CD14-positive monocyte (primary cell): ENCODE measurements at places on chromosomes 11 and 22.

DNA sequence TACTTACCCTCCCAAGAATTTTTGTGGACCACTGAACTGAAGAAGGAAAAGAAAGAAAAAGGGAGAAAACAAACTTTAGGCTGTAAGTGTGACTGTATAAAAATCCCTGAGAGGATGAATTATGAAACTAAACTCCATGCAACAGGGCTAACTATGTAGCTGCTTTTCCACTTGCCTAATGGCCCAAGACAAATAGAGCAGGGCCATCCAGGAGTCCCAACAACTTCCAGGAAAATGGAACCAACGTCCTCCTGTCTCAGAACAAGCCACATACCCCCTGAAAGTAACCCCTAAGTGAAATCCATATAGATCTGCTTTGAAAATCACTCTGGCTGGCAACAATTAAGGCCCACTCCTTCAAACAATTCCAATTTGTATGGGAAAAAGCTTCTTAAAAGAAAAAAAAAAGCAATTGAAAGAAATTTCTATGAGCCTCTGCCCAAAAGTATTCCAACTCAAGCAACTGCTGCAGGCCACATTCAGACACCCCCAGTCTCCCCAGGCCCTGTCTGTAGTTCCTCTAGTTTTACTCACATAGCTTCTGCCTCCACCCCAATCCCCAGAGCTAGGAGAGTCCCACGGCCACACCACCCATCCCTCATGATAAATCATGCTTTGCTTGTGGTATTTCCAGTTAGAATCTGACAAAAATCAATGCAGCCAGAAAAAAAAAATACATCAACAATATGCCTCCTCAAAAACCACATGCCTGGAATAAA lies 12.7 kb downstream of the RBFOX2 start:
- no peak for DNase-seq

DNA sequence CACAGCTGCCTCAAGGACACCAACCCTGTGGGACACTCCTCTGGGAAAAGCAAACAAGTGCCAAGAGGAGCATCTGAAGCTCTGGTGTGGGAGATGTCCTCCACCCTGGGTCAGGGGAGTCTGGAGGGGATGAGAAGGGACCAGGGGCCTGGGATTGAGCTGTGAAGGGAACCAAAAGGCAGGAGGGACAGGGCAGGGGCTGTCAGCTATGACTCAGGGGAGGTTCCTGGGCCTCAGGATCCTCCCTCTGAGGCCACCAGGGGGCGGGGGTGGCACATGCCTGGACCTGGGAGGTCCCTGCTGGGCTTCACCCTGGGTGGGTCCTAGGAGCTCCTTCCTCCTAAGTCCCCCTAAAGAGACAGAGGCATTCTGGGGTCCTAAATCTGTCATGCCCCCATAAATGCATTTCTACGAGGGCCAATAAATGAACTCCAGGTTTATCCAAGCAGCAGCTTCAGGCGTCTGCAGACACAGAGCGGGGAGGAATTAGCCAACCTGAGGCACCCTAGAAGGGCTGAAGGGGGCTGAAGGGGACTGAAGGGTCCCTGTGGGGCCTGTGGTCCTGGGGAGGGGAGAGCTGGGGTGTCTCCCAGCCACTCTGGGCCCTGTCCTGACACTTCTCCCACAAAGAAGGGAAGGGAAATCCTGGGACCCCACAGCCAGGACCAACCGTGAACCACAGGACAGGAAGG lies 31.9 kb upstream of the IGLL5 start:
- DNase-seq = peak; percentile 23

- DNase-seq = no peak
These were observed 75.7 kb downstream of the KIAA1671 start for GRCh38 chr22:25027959-25028840.

DNA sequence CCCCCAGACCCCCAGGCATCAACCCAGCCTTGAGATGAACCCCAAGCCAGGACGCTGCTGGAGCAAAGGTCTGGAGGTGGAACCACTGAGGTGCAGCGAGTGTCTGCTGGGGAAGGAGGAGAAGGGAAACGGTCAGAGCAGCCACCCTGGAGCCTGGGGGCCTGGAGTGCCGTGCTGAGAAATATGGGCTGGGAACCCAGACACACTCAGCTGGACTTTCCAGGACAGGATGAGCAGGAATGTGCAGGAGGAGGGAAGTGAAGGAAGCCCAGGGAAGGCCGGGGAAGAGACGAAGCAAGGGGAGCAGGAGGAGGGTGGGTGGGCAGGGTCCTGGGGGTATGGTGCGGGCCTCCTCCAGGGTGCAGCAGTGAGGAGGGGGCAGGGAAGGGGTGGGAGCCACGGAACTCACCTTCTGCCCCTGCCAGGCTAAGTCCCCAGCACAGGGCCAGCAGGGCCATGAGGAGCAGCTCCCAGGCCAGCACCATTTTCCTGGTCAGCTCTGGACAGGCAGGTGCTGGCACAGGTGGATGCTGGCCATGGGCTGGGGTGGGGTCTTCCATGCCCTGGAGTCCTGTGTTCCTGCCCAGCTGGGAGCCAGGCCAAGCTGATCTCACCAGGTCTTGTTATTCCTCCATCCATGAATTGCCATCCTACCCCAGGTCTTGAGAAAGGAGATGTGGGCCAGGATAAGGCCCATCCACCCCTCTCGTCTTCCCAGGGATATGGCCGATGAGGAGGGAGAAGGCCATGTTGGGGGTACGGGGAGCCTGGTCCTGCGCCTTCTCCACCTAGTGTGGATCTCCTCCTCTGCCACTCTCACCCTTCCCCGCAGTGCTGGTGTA lies 40.0 kb downstream of the CSF2RB start:
- DNase-seq = no peak

DNA sequence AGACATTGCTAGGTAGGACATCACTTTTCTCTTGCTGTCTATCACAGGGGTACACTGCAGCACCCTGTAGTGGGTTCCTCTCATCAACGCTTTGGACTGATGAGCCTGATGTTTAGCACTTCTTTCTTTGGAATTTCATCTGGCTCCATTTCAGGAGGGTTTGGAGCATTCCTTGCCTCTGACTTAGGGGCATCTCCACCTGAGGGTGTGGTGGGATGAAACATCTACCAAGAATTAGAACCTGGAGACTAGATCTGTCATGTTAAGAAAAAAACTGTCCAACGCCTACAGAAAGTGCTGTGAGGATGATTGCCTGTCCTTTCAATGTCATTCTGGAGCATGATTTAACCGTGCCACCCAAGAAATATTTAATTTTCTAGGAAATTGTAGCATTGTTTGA lies 648.4 kb downstream of the ETS1 start:
- no peak for DNase-seq

DNA sequence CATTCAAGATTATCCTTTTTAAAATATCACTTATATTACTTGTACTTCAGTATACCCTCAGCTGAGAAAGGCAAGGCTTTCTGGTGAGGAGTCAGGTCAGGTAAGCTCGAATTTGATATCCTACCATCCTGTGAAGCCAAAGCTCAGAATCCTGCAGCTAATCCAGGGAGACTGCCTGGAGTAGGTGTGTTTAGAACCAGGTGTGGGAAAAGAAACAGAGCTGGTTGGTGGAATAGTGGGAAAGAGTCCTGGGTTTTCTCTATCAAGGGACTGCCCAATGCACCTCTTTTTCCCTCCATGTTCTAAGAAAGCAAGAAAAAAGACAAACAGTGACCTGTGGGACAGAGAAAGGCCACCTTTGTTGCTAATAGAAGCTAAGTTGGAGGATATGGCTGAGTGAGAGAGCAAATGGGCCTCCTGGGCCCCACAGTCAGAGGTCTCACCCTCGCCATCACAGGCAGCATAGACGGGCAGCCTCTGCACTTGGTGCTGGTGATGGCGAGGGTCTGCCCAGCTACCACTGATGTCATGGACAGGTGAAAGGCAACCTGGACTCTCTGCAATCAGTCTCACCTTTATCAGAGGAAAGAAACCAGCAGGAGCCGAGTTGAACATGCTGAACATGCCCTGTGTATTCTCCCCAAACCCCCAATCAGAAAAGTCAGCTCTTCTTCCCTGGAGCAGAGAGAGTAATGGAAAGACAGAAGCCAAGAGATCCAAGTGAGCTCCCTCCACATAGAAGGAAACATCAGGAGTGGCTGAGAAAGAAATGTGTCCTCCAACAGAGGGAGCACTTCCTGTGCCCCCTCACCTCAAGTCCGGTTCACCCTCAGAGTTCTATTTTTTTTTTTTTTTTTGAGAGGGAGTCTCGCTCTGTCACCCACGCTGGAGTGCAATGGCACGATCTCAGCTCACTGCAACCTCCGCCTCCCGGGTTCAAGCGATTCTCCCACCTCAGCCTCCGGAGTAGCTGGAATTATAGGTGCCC lies 491.3 kb downstream of the BUD13 start:
- DNase-seq = no peak

- DNase-seq = no peak
These were observed 710.3 kb downstream of the KCNA4 start for GRCh38 chr11:29306527-29306926.

- no peak for DNase-seq
These were observed 37.1 kb downstream of the TST start for GRCh38 chr22:36982136-36982535.

GRCh38 chr11:72460091-72460647 lies 25.8 kb upstream of the CLPB start:
- DNase-seq = no peak

DNA sequence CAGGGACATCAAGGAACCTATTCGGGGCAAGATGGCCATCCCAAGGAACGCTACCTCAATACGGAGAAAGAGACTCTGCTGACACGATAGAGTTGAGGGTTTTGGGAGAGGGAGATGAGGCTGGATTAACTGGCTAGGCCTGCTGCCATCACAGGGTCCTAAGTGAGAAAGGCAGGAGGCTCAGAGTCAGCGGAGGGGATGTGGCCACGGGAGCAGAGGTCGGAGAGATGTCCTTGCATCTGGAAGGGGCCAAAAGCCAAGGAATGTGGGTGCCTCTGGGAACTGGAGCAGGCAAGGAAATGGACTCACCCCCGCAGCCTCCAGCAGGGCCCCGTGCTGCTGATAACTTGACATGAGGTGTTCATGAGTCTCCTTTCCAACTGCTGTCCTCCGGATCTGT lies 31.0 kb upstream of the RFPL3 start:
- DNase-seq = no peak

DNA sequence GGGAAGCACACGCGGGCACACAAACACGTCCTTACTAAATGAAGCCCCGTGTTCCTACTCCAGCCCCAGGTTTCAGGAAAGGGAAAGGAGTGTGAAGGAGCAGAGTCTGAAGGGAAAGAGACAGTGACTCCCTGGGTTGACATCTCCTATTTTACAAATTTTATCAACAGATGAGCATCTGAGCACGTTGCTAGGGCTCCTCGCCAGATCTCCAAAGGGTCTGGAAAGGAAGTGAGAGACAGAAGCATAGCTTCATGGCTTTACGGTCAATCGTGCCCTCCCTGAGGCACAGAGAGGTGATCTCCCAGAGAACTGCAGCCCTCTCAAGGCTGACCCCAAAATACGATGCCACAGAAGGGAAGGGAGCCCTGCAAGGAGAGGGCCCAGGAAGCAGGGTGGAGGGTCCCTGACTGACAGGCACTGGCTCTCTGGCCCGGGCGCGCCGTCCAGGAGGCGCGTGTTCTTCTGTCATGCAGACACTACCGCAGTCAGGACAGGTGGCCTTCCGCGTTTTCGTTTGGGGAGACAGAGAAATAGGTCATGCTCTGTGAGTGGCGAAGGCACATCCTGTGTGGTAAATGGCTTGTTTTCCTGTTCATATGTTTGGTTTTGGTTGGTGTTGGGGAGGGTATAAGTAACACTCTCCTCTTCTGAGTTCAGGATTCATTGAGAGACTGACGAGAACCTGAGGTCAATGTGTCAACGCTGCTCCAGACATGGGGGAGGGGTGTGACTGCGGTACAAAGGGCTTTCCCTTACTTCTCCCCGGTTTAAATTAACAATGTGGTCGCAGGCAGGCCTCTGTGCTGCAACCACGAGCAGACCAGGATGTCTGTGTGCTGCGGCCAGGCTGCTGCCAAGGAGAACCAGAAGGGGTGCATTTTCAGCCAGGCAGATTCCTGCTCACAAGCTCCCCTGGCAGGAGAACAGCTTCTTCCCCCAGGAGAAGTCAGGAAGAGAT lies 813.3 kb downstream of the OPCML start:
- no peak for DNase-seq

DNA sequence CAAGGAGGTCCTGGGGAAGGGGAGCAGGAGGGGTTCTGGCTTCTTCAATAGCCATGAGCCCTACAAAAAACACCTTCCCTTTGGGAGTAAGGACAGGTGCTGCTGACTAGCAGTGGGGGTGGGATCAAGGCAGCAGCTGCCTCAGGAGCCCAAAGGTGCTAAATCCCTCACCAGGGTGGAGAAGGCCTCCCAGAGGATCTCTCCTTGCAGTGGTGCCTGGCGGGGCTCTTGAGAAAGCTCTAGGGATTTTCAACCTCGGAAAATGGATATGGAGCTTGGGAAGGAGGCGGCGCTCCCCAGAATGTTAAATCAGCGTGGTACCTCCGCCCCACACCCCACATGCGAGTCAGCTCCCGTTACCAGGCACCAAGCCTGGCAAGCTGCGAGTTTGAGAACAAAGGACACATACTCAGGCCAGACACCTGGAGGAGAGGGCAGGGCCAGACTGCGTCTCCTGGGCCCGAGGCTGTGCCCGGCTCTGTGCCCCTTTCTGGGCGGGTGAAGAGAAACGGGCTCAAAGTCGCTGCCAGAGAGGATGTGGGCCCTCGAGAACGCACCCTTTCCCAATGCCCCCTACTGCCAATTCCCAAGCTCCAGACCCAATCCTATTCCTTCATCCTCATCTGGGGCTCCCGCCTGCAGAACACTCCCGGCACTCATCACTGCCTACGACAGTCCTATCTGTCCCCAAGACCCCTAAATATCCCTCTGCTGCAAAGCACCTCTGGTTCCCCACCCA lies 139.0 kb downstream of the BRD1 start:
- DNase-seq = no peak

DNA sequence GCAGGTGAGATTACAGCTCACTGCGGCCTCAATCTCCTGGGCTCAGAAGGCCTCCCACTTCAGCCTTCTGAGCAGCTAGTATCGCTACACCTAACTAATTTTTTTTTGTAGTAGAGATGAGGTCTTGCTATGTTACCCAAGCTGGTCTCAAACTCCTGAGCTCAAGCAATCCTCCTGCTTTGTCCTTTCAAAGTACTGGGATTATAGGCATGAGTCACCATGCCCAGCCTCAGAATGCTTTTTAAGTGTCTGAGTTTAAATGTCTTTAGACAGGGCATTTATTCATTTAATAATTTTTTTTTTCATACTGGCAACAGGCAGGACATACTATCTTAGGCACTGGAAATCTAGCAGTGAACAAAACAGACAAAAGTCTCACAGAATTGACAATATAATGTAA lies 27.7 kb downstream of the LRP4 start:
- DNase-seq = no peak

DNA sequence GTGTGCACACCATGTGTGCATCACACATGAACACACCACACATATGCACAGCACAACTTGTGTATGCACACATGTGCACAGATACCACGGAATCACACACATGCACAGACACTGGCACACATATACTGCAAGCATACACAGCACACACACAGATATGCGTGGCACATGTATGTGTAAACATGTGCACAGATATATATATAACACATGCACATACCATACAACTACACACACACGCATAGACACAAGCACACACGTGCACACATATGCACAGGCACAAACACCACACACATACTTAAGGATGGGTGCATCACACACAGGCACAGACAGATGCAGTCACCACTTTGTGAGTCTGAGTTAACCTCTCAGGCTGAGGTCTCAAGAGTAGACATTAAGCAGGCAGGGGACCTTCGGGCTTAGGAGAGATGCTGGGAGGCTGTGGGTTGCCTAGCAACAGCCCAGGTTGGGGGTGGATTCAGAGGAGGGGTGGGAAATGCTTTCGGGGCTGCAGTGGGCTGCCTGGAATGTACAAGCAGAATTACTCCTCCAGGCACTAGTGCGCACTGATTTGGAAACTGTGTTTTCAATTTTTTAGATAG lies 82.9 kb downstream of the MYO18B start:
- DNase-seq = no peak

- no peak for DNase-seq
These were observed 8.5 kb downstream of the SWAP70 start for GRCh38 chr11:9672288-9672916.
